Omental fat pad (tissue), 4 donors: ENCODE measurements at places on chromosomes 6 and 20. TPM values are rescaled to one million over a fixed set of nuclear protein-coding genes. Genes with fewer than 3 reads are reported as not detected.

DNA sequence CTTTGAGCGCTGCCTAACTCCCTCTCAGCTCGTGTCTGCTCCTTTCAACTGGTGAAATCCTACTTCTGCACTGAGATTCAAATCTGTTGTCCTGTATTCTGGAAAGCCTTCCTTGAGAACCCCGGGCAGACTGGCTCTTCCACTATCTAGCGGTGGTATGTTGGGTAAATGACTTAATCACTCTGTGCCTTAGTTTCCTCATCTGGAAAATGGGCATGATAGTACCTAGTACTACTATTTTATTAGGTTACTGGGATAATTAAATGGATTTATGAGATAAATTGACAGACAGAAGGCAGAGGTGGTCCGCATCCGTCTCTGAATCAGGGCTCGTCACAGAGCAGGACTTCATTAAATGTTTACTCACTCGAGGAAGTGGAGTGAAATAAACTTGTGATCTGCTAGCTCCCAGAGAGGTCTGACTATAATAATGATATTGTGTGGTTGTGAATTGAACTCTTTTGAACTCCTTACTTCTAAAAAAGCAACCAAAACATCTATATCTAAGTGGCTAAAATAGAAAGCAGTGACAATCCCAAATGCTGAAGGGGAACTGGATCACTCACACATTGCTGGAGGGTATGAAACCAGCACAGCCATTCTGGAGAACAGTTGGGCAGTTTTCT lies 26.6 kb downstream of the PPP1R16B start:
- DNase-seq, result no peak

DNA sequence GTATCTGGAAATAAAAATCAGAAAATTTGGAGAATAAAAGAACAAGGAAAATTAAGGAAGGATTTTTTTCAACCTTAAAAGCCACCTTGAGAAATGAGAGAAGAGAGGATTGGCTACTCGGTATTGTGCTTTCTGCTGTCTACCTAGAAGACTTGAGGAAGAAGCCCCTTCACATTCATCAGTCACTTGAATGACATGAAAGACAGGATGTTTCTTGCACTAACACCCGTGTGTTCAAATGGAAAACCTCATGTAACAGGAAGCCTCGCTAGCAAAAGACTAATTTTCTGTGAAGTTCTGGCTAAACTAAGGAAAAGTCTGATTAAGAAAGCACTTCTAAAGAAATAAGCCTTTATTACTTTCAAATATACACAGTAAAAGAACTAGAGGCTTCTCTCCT lies 69.9 kb downstream of the OLIG3 start:
- DNase-seq, result no peak

DNA sequence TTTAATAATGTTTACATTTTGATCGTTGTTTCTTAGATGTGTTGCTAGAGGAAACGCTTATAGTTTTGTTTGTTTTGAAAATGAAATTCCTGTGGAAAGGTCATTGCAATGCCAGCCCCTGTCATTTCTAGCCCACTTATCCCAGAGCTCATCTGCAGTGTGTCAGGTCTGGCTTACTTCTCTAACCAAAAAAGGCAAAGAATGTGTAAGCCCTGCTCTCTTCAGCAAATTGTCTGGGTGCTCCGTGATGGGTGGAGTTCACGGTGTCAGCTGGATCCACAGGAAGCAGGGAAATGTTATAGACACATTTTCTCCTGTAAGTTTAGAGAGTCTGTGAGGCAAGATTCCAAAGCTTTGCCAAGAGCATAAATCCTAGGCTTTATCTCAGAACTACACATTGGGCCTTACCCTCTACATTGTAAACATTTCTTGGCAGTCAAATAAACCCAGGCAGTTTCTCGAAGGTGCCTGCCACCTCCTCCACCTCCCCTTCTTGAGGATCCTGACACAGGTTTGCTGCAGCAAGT lies 50.9 kb downstream of the RPRD1B start:
- DNase-seq, result no peak

DNA sequence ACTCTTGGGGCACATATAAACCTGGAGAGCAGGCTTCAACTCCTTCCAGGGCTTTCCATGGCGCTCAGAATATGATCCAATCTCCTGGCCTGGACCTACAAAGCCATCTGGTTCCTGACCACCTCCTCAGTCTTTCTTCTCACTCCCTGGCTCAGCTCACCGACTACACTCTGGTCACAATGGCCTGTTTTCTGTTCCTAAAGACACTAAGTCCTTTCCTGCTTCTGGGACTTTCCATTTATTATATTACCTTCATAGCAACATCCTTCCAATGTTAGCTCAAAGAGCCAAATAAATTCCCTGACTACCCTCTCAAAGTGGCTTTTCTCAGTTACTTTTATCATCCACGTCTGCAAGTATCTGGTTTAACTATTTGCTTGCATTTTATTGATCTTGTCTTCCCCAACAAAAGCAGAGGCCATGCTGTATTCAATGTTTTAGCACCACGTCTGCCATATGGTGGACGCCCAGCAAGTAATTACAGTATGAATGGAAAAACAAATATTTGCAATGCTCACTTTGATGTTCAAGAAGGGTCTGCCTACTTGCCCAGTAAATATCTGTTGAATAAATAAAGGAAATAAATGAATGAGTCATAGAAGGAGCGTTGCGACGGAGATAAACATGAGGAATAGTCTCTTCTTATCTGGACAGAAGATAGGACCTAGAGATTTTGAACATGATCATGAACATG lies 328.4 kb downstream of the ESR1 start:
- no peak for DNase-seq

RAET1L gene
- not detected for total RNA-seq

DNA sequence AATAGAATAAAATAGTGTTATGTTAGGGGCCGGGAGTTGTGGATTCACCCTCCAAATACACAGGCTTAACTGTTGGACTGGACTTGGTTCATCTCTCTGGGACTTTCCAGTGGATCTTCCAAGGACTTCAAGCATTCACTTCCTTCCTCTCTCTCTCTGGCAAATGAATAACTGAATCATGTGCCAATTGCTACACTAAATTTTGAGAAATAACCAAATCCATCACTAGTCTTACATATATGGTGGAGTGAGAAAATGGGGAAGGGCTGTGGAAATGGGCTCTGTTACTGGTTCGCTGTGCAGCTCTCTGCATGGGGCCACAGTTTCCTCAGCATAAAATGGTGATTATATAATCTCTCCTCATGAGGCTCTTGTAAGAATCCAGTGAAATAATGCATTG lies 6.8 kb upstream of the KIAA1755 start:
- DNase-seq, result no peak

- peak; percentile 28 for DNase-seq
These were observed 535 bp upstream of the DNAAF9 start for GRCh38 chr20:3407771-3408637.

DNA sequence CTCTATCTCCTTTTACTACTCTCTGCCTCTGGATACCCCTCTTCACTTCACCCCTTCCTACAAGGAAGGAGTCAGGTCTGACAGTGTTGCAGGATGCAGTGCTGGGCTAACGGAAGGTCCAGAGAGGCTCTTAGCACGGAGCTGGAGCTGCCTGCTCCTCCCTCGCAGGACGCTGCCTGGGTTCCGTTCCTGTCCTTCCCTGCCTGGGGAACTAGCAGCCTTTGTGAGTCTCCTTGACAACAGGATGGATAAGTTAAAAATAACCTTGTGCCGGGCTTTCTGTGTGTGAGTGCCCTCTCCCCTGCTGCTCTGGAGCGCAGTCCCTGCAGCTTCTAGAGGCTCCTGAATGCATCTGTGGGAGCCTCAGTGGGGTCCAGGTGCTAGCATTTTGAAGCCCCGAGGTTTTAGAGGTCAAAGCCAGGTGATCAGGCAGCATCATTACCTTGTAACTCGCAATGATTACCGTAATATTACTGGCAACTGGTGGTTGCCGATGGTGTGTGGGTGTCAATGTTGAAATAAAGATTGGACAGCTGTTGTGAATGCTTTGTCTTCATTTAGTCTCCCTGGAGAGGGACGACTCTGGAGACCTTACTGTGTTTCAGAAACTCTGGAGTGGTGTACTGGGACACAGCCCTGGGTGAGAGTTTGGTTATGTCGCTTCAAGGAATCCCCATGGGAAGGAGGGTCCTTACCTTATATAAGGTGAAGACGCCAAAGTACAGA lies 44.4 kb downstream of the CDS2 start:
- no peak for DNase-seq

- no peak for DNase-seq
These were observed 19.8 kb downstream of the SDC4 start for GRCh38 chr20:45328451-45328850.

SCRT2 gene
- total RNA-seq, result not detected

DNA sequence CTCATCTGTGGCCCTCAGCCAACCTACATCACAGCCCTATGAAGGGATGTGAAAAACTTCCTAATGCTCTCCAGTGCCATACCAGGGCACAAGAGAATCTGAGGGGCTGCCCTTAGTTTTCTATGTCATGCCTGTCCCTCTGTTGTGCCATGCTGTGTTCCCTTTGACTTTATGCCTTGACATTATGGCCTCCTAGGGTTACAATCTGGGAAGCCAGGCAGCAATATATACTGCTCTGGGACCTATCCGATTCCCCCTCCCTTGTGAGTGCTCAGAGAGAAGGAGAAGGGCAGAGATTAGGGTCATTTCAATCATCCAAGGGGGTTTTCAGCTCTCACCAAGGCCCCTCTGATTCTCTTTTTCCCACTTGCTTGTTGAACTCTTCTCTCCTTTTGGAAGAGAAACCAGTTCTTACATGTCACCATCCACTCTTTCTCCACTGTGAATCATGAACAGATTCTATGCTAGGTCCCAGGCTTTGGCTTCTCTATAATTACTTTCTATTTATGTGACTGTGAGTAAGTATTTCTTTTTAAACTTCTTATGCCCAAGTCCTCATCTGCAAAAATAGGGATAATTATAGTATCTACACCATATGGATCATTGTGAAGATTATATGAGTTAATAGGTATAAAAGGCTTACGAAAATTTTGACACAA lies 14.2 kb upstream of the FRK start:
- no peak for DNase-seq

ACTR5 gene
- total RNA-seq, result 7.1 TPM

- no peak for DNase-seq
These were observed 4.7 kb downstream of the SCUBE3 start for GRCh38 chr6:35218456-35218855.

- no peak for DNase-seq
These were observed 350.1 kb downstream of the RFPL4B start for GRCh38 chr6:112697265-112697664.

DNA sequence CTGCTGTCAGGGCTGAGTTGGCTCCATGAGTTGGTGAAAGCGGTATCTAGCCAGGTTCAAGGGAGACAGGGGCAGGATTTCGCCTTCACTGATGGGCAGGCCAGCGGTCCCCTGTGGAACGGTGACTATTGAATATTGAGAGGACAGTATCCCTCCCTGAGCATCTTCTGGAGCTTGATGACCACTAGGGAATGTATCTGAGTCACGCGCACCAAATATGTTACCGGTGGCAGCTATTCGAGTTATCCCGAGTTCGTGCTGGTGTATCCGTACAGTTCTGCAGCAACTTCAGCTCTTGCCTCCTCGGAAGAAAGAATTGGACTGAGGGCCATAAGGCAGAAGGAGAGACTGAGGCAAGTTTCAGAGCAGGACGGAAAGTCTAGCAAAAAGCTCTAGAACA lies 24.8 kb downstream of the MTHFD1L start:
- DNase-seq, result no peak

DNA sequence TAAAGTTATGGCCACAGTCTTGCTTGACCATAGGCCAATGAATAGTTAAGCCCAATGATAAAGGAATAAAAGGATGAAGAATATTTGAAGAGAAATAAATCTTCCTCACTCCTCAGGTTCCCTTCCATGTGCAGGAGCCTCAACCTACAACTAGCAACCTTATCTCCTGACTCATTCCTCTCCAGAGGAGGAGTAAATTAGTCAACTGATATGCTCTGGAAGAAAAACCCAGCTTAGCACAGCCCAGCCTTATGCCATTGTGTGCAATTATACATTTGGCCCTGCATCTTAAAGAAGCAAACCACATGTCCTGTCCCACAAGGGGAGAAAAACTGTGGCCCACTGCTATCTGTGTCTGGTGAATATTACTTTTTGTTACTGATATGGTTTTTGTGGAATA lies 82.1 kb downstream of the PHIP start:
- DNase-seq, result no peak

DNA sequence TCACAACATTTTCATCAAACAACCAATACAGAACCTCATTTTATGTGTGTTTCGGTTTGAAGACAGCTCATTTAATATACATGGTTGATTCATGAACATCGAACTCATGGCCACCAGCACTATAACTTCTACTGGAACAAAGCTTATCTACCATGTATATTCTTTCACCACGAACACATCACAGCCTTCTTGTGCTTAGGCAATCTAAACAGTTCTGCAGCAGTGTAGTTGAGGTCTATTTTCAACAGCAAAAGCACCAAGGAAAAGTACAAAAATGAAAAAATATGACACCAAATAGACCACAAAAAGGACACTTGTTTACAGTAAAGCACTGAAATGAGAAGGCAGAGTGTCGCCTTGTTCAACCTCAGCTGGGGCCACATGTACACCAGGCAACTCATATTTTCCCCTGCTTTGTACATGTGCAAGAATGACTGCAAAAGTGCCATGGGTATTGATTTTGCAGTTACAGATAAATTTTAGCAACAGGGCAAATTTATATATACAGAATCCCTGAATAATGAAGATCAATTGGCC lies 25.8 kb upstream of the KCNK5 start:
- no peak for DNase-seq

DNA sequence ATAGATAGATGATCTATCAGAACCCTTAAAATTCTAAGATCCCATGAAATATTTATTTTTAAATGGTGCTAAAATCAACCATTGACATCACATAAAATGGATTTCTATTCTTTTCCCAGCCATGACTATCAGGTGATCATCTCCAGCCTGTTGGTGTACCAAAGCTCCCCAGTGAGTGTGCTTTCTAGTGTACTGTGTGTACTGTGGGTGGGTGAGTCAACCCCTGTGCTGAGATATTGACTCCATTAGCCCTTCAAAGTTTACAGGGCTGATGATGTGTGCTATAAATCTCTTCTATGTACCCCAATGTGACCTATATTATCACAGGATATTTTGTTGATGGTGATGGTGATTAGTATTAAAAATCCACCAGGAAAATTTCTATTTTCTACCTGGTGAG lies 344.6 kb downstream of the MMUT start:
- DNase-seq, result no peak

DNA sequence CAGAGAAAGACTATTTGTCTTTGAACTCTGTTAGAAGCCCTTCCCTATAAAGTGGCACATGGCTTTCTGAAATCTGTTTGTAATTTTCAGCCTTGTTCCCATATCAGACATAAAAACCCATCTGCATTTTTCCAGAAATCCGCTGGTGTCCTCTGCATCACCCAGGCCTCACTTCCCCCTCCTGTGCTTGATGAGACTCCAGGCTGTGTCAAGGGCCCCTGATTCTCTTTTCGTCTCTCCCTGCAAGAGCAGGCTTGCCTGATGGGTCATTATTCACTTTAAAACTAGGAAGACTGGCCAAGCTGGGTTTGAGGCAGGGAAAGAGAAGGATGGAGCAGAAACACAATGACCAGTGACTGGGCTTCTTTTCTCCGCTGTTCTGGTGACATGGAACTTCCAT lies 10.6 kb upstream of the PROKR2 start:
- no peak for DNase-seq
